Adrenal gland (tissue), 19 donors: ENCODE measurements at places on chromosomes 6 and 20. TPM values are rescaled to one million over a fixed set of nuclear protein-coding genes. Genes with fewer than 3 reads are reported as not detected.

GRCh38 chr6:45930420-45931040 lies 85.1 kb downstream of the CLIC5 start:
- peak; percentile 76 for DNase-seq

DACT2 gene
- polyA plus RNA-seq, result 0.05 TPM

CCN5 gene
- polyA plus RNA-seq, result 8.0 TPM

TMEM74B gene
- polyA plus RNA-seq, result 0.24 TPM
